ENCODE measurements at places on chromosomes 13 and 19.

DNA sequence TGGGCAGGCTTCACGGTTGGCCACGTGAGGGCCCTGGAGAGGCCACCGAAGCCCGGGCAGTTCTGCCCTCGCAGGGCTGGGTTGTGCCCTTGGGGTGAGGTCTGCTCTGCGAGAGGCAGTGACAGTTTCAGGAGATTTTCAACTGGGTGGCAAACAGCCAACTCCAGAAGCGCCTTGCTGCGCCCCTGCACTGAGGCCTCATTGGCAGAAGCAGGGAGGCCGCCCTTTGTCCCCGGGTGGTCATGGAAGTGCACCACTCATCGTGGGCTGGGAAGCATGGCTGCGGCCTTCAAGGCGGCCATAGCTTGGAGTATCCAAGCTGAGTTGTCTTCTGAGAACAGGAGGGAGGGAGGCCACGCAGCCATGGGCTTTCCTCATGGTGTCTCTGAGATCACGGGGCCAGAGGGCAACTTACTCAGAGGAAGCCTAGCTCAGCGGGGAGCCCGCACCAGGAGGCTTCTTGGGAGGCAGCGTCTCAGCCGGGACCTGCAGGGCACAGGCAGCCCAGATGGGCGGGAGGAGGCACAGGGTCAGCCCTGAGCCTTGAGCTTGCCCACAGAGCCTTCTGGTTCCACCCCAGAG is 14.8 kb downstream of the PLEKHJ1 start:
- no peak for DNase-seq

- DNase-seq, result no peak
These were observed 45.3 kb downstream of the ACTN4 start for GRCh38 chr19:38692458-38693379.

GRCh38 chr13:89003656-89004055 is 1332.5 kb downstream of the SLITRK5 start:
- DNase-seq, result no peak

- DNase-seq, result no peak
These were observed 77.8 kb downstream of the INSR start for GRCh38 chr19:7216373-7216902.

GRCh38 chr13:114149774-114150740 is 17.6 kb upstream of the RASA3 start:
- no peak for DNase-seq

- no peak for DNase-seq
These were observed 2.9 kb upstream of the GARIN5B start for GRCh38 chr19:55365964-55366363.

- no peak for DNase-seq
These were observed 20.8 kb downstream of the RASA3 start for GRCh38 chr13:114111577-114111976.

GRCh38 chr13:21717817-21718216 is 46.9 kb downstream of the FGF9 start:
- no peak for DNase-seq

- DNase-seq, result no peak
These were observed 4.4 kb downstream of the PLEKHJ1 start for GRCh38 chr19:2231621-2232221.

DNA sequence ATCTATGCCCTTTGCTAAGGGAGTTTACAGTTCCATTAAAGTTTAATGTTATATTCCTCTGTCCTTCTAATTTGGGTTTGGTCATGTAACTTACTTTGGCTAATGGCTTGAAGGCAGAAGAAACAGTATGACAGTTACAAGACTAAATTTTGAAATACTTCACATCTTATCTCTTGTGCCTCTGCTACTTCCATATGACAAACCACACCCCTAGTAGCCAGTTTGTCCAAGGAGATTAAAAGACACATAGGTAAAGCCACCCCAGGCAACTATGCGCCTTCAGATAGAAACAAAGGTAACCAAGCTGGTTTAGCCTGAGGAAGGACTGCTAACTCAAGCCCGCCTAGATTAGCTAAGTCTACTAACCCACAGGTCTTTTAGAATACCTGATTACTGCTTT is 273.4 kb upstream of the MIR17HG start:
- no peak for DNase-seq

DNA sequence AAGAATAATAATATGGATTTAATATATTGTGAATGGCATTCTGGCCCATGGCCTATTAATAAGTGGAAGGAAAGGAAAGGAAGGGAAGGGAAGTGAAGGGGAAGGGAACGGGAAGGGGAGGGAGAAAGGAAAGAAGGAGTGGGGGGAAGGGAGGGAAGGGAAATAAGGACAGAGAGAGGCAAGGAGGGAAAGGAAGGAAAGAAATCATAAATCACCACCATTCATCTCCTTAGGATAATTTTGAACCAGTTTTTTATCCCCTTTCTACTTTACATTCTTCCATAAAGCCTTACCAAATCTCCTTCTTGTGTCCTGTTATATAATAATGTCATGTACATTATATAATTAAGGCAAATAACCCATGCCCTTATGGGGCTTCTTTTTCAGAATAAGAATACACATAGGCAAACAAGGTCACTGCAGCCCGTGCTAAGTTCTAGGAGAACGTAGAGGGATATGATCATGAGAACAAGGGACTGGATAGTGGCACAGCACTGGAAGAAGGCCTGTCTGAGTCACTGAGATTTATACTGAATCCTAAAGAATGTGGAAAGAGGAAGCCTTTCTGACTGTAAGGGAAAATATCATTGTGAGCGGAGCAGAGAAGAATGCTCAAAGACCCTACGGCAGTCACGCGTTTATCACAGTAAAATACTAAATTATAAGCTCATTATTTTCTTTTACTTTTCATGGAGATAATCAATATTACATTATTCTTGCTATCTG is 444.5 kb upstream of the GPC6 start:
- no peak for DNase-seq

DNA sequence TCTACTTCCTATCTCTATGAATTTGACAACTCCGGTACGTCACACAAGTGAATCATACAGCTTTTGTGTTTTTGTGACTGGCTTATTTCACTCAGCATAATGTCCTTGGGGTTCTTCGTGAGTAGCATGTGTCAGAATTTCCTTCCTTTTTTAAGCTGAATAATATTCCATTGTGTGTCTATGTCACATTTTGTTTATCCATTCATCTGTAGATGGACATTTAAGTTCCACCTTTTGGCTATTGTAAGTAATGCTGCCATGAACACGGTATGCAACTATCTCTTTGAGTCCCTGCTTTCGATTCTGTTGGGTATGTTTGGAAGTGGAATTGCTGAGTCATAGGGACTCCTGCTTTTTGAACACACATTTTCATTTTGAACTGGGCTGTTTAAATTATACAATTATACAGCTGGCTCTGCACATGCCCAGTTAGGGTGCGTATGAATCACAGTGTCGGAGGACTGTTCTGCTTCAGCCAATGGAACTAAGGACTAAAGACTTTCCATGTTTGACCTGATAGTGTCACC is 43.0 kb upstream of the C13orf42 start:
- DNase-seq, result no peak

DNA sequence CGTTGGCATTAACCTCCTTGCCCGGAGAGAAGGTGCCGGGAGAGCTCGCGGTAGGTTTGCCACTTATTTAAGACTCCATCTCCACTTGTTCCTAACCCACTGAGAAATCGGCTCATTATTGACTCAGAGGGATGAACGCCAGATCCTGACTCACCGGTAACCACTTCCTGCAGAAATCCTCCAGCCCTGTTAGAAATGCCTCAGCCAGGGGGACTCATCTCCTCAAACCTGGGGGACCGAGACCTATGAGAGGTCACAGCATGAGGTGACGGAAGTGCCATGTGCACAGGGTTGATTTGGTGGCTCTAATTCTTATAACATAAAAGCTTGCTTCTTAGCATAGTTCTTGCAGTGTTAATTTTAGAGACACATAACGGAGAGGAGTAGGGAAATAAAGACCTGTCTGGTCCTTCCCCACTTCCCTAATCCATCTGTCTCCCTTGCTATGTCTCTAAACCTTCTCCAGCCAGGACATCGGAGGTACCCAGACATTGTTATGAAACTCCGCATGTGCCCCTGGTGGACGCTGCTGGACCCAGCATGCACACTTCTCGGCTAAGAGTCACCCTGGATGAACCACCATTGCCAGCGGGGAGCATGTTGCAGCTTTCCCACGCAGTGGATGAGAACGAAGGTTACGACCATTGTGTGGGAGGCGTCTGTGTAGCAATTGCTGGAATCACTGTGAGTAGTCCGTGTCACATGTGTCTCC is 158.9 kb downstream of the EFNB2 start:
- DNase-seq, result no peak

DNA sequence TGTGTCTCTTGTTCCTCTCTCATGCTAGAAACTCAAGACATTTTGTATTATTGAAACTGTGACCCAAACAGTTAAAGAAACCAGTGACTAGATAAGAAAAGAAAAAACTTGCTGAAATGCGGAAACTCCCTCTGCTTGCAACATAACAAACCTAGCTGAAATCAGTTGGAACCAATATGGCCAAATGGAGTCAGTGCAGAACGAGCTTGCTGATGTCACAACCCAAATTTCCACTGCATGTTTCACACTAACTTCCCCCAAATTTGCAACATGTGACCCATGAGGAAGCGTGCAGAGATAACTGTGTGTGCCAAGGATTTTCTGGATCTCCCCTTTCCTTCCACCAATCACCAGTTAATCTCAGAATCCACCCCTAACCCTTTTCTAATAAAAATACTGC is 208.0 kb downstream of the DLEU7 start:
- no peak for DNase-seq

GRCh38 chr13:33480561-33480960 is 195.0 kb upstream of the STARD13 start:
- no peak for DNase-seq

GRCh38 chr13:99191900-99192399 is 8.7 kb upstream of the UBAC2 start:
- DNase-seq, result no peak

DNA sequence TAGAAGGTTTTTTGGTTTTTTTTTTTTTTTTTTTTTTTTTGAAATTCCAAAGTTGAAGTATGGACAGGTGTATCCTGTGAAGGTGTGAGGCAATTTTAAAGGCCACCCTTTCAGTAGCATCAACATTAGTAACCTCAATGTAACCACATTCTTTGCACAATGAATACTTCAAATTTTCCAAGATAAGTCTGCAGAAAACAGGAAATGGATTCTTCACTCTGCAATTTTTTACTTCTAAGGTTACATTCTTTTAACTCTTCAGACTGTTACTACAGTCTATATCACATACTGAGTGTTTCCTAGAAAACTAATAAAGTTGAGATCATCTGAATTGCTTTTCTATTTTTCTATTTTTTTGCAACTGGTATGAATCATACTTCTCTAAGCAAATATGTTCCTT is 569.0 kb upstream of the GPC6 start:
- DNase-seq, result no peak

DNA sequence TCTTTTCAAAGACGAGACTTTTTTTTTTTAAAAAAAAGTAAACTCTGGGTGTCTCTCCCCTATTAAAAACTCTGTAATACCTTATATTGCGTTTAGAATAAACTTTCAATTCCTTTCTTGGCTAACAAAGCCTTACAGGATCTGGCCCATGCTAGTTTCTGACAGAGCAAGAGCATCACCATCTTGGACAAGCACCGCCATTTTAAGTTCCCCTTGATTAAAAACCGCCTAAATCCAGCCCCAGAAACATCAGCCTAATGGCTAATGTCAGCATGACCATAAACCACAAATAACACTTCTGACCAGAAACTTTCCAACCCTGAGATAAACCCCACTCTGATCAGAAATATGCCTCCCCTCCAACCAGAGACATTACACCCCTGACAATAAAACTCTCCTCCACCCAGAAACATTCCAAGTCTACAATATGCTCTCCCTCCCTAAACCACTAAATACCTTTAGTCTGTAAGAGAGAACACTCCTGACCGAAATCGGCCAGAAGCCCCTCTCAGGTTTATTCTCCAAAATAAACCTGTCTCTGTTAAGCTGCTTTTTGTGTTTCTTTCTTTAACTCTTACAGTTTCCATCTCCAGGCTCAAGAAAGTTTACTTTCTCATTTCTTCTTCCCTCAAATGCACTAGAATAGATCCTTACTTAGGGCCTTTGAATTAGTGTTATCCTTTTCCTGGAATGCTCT is 1.6 kb upstream of the AKAP11 start:
- DNase-seq, result no peak

DNA sequence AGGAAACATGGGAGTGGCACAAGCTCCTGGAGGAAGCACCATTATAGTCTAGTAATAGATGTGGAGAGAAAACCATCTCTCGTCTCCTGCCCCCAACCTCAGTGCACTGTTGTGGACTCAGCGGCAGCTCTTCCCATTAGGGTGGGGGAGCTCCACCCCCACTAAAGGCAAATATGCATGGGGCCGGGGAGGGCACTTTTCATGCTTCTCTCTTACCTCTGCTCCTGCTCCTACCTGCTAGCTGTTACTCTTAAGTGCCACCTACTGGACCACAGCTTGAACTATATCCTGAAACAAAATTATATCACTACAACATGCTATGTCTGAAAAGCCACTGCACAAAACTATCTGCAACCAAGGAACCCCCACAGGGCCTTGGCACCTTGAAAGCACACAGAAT is 112.6 kb upstream of the DACH1 start:
- no peak for DNase-seq

DNA sequence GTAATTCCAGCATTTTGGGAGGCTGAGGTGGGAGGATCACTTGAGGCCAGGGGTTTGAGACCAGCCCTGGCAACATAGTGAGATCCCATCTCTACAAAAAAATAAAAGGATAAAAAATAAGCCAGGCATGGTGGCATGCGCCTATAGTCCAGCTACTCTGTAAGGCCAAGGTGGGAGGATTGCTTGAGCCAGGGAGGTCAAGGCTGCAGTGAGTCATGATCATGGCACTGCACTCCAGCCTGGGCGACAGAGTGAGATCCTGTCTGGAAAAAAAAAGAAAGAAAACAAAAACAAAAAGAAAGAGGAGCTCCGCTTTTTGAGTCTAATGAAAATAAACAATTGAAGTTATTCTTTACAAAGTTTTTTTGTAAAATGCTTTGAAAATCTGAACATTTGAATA is 326.2 kb downstream of the GPC5 start:
- no peak for DNase-seq

GRCh38 chr19:39780894-39781293 is 2.2 kb downstream of the LEUTX start:
- no peak for DNase-seq

DNA sequence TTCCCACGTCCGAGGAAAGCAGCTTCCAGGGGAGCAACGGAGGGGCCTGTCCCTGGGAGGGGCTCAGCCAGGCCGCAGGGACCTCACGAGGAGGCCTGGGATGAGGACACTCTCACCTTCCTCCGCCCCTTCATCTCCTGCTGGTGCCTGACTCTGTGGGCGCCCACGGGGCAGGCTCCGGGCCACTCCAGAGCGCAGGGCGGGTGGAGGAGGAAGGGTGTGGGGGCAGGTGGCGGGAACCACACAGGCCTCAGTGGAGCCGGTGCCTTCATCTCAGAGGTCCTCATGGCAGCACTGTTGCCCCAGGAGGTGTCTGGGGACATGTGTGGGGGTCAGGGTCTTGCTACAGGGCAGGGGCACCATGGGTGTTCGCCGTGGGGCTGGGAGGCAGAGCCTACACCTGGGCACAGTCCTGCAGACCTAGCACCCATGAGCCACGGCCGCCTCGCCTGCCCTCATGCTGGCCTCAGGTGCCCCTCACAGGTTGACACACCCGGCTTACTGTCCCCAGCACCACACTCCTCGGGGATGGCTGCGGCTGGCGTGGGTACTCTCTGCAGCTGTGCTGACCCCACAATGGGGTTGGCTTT is 10.1 kb upstream of the TMEM255B start:
- no peak for DNase-seq

- DNase-seq, result no peak
These were observed 332.4 kb downstream of the LIG4 start for GRCh38 chr13:107882708-107883560.

- no peak for DNase-seq
These were observed 25.3 kb downstream of the B3GLCT start for GRCh38 chr13:31224963-31225559.
